ENCODE measurements at places on chromosomes 1 and 21. TPM values are rescaled to one million over a fixed set of nuclear protein-coding genes. Genes with fewer than 3 reads are reported as not detected.

GRCh38 chr21:25756190-25756932, 21.6 kb downstream of the GABPA start:
- no peak for DNase-seq
- no peak overlapping the region for H3K27ac ChIP-seq
- H3K36me3 ChIP-seq = peaks cover 14% of the 10 kb centered on the region
- H3K4me1 ChIP-seq = peaks cover 4% of the 10 kb centered on the region

- H3K36me3 ChIP-seq = no peaks in the 10 kb centered on the region
- H3K27me3 ChIP-seq = no peaks in the 10 kb centered on the region
- H3K27ac ChIP-seq = peak overlapping the region; percentile 72
- peaks cover 10% of the 10 kb centered on the region for H3K4me1 ChIP-seq
- DNase-seq = peak; percentile 55
Measured at GRCh38 chr21:24428591-24429199, 1178.6 kb downstream of the MRPL39 start.

DNA sequence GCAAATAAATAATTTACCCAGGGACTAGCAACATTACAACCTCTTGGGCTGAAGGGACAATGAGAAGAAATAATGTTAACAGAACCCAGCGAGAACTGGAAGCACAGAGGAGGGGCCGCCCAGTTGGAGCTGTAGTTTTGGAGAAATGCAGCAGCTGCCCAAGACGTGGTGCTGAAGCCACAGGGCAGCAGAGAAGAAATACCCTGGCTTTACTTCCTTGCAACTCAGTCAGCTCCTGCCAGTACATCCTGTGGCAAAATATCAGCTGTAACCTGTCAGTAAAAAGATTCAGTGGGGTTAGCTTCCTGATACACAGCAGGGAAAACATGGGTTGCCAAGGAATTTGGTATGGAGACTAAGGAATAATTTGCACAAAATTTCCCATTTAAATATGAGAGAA, 283.6 kb upstream of the USP25 start:
- H3K4me3 ChIP-seq = no peak overlapping the region
- peaks cover 13% of the 10 kb centered on the region for H3K4me1 ChIP-seq
- no peaks in the 10 kb centered on the region for H3K36me3 ChIP-seq
- H3K27ac ChIP-seq = no peak overlapping the region
- no peaks in the 10 kb centered on the region for H3K27me3 ChIP-seq
- DNase-seq = no peak

DNA sequence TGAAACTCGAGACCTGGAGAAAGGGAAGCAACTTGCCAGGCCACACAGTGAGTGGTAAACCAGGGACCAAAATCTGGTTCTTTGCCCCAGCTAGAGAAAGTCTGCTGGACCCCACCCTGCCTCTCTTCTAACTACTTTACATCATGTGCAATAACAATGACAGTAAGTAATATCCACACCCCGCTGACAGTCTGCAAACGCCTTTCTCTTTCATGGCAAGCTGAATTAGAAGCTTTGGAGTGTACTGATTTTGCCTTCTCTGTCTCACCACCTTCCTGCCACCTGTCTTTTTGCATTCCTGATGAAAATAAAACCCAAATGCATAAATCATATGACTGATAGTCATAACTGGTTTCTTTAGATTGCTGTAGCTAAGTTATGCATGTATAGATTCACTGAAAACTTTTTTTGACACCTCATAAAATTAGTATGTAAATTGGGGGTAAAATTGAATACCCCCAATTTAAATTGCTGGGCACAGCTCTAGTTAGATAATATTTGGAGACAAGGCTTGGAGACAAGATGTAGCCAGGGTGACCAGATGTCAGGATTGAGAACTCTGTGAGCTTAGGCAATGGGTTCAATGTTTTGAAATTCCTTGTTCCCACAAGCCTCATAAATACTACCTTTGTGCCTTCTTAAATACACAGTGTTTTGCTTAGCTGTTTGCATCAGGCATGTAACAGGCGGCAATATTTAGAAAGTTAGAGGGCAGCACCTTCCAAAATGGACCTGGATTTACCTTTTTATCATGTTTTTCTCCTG, 73.5 kb downstream of the ST6GALNAC5 start:
- no peak overlapping the region for H3K4me3 ChIP-seq
- no peak for DNase-seq
- H3K4me1 ChIP-seq = no peaks in the 10 kb centered on the region
- H3K36me3 ChIP-seq = no peaks in the 10 kb centered on the region
- no peak overlapping the region for H3K27ac ChIP-seq
- no peaks in the 10 kb centered on the region for H3K27me3 ChIP-seq

GRCh38 chr1:156122086-156122485, 7.6 kb downstream of the LMNA start:
- no peak overlapping the region for H3K27ac ChIP-seq
- no peak overlapping the region for H3K4me3 ChIP-seq
- H3K27me3 ChIP-seq = peaks cover 12% of the 10 kb centered on the region
- no peaks in the 10 kb centered on the region for H3K36me3 ChIP-seq
- H3K4me1 ChIP-seq = peaks cover 11% of the 10 kb centered on the region

DNA sequence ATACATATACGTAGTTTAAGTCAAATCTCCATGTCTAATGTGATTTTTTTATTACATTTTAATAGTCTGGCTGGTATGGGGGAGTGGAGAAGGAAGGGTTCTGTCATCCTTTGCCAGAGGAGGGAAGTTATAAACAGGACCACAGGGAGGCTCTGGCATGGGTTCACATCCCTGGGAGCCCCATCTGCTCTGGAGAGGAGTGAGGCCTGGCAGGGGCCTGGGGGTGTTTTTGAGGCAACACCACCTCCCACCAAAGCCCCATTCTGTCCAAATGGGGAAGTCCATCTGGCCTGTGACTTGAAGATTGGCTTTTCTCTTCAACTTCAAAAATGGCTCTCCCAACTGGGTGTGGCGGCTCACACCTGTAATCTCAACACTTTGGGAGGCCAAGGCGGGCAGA, 15.8 kb downstream of the DISP3 start:
- H3K27ac ChIP-seq = no peak overlapping the region
- no peak for DNase-seq
- H3K4me3 ChIP-seq = no peak overlapping the region
- no peaks in the 10 kb centered on the region for H3K27me3 ChIP-seq
- no peaks in the 10 kb centered on the region for H3K36me3 ChIP-seq
- no peaks in the 10 kb centered on the region for H3K4me1 ChIP-seq

GRCh38 chr1:201422026-201422425, 496 bp upstream of the TNNI1 start:
- H3K27me3 ChIP-seq = no peaks in the 10 kb centered on the region
- DNase-seq = no peak
- no peak overlapping the region for H3K27ac ChIP-seq
- H3K4me1 ChIP-seq = no peaks in the 10 kb centered on the region
- no peak overlapping the region for H3K4me3 ChIP-seq

- DNase-seq = no peak
- no peak overlapping the region for H3K27ac ChIP-seq
- no peaks in the 10 kb centered on the region for H3K36me3 ChIP-seq
- peaks cover 17% of the 10 kb centered on the region for H3K27me3 ChIP-seq
Measured at GRCh38 chr1:20558191-20558590, 5.8 kb downstream of the FAM43B start.

GRCh38 chr1:219144658-219145315, 28.9 kb upstream of the LYPLAL1 start:
- H3K27me3 ChIP-seq = no peaks in the 10 kb centered on the region
- H3K4me1 ChIP-seq = no peaks in the 10 kb centered on the region
- H3K36me3 ChIP-seq = no peaks in the 10 kb centered on the region
- no peak overlapping the region for H3K4me3 ChIP-seq
- H3K27ac ChIP-seq = no peak overlapping the region

GRCh38 chr1:25247829-25248754, 838 bp upstream of the RSRP1 start:
- H3K27ac ChIP-seq = peak overlapping the region; percentile 99
- H3K27me3 ChIP-seq = no peaks in the 10 kb centered on the region
- peak overlapping the region; percentile 96 for H3K4me3 ChIP-seq
- peak; percentile 13 for DNase-seq

DNA sequence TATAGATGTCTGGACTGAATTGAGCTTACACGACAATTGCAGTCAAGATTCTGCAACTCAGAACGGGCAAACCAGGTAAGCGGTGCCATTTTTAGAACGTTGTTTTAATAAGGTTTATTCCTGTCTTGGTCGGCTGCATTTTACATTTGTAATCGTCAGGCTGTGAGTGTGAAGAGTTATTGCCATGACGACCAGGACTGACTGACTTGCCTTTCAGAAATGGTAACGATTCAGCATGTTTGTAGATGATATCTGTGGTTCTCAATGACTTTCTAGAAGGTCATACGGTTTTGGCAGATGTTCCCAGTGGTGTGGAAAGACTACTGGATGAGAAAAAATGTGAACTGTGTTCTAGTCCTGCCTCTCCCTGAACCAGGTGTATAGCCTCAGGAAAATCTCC, 271.3 kb upstream of the B3GALT2 start:
- no peaks in the 10 kb centered on the region for H3K36me3 ChIP-seq
- peaks cover 5% of the 10 kb centered on the region for H3K4me1 ChIP-seq
- H3K4me3 ChIP-seq = no peak overlapping the region
- H3K27me3 ChIP-seq = no peaks in the 10 kb centered on the region
- H3K27ac ChIP-seq = no peak overlapping the region
- DNase-seq = no peak

ADORA3 gene
- total RNA-seq = 0.39 TPM

OPTC gene
- total RNA-seq = not detected

KRTAP19-4 gene
- total RNA-seq = not detected

ESPN gene
- not detected for total RNA-seq

C1QC gene
- not detected for total RNA-seq
